Psoas muscle (tissue), 8 donors: ENCODE measurements at places on chromosomes 13 and 19. TPM values are rescaled to one million over a fixed set of nuclear protein-coding genes. Genes with fewer than 3 reads are reported as not detected.

MBD3L4 gene
- total RNA-seq: not detected

C1QTNF9 gene
- 2.9 TPM for total RNA-seq

- H3K4me3 ChIP-seq: no peak overlapping the region
- H3K36me3 ChIP-seq: peaks cover 88% of the 10 kb centered on the region
- H3K27ac ChIP-seq: no peak overlapping the region
- no peaks in the 10 kb centered on the region for H3K4me1 ChIP-seq
These were observed 9.2 kb downstream of the RDH13 start for GRCh38 chr19:55053735-55054134.

DNA sequence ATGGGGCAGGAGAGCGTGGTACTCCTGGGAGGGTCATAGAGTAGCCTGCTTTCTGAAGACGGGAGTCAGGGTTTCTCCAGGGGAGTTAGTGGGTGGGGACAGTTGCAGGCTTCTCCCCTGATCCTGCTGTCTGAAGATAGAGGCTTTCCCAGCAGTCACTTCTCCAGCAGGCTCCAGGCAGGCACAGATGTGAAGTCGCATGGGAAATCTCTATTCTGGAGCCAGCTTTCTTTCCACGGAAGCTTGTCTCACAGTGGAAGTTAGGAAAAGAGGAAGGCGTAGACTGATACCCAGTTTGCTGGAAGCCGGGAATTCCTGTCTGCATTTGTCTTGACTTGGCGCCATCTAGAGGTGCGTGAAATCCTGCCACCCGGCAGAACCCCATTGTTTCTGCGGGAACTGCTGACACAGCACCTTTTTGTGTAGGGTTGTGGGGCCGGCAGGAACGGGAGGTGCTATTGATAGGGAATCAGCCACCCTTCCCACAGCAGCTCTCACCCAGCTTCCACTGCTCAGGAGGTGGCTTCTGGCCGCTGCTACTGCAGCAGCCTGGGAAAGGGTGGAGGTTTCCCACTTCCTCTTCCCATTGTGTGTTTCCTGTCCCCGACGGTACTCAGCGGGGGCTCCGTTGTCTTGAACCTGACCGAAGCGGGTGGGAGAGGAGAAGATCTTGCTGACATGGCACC is 28.5 kb upstream of the NPAS1 start:
- no peak overlapping the region for H3K4me3 ChIP-seq
- H3K27ac ChIP-seq: peak overlapping the region; percentile 63
- peaks cover 7% of the 10 kb centered on the region for H3K36me3 ChIP-seq
- H3K27me3 ChIP-seq: no peaks in the 10 kb centered on the region

GRCh38 chr13:79245937-79246577 is 160.0 kb downstream of the RBM26 start:
- no peaks in the 10 kb centered on the region for H3K27me3 ChIP-seq
- no peaks in the 10 kb centered on the region for H3K36me3 ChIP-seq
- H3K4me3 ChIP-seq: no peak overlapping the region
- H3K4me1 ChIP-seq: no peaks in the 10 kb centered on the region

DNA sequence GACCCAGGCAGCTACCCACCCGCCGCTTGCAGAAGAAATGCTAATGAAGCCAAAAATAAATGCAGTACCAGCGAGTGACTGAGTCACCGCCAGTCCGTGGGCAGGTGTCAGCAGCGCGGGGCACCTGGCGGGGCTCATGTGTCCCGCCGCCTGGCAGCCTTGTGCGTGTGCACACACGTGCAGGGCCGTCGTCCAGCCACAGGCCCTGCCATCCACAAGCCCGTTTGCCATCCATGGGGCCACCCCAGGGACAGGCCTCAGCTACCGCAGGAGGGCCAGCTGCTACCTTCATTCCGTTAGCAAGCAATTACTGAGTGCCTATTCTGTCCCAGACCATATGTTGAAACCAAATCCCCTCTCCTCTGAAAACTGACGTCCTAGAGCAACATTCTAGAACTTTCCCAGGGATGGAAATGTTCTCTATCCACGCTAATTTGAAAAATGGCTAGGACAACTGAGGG is 20.5 kb downstream of the NCAN start:
- no peak overlapping the region for H3K4me3 ChIP-seq
- no peaks in the 10 kb centered on the region for H3K4me1 ChIP-seq
- no peaks in the 10 kb centered on the region for H3K36me3 ChIP-seq
- no peak overlapping the region for H3K27ac ChIP-seq
- no peak for DNase-seq

DNA sequence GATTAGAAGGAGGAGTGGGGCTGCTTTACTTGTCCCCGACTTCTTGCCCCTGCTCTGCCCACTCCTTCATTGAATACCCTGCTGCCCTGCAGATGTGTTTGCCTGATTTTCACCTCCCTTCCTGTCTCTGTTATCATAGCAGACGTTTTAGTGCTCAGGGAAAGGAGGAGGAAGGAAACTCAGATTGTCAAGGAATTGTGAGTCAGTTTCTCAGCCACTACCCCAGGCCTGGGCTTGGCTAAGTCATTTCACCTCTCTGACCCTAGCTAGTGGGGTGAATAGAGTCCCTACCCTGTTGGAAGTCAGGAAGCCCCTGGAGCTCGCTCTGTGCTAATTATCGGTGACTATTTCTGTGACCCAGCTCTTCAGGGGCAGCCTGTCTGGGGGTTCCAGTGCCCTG is 3.9 kb downstream of the BCKDHA start:
- DNase-seq: no peak
- peaks cover 22% of the 10 kb centered on the region for H3K4me1 ChIP-seq
- H3K36me3 ChIP-seq: peaks cover 13% of the 10 kb centered on the region
- no peak overlapping the region for H3K4me3 ChIP-seq

GRCh38 chr13:76711550-76712182 is 174.5 kb downstream of the KCTD12 start:
- H3K27ac ChIP-seq: peak overlapping the region; percentile 21
- H3K4me1 ChIP-seq: no peaks in the 10 kb centered on the region
- no peaks in the 10 kb centered on the region for H3K27me3 ChIP-seq
- no peak for DNase-seq

DNA sequence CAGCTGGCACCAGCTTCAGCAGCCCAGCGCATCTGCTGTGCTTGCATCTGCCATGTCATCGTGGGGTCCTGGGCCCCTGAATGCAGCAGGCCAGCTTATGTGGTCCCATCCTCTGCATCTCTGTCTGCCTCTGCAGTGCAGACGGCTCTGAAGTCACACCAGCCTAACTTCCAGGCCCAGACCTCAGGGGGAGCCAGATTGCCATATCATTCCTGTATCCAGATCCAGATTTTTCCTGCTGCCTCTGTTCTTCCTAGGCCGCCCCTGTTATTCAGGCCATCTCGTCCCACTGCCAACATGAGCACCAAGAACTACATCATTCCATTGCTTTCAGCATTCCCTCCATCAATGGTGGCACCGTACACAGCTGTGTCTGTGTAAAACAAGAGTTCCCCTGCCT is 571.6 kb downstream of the UQCRFS1 start:
- no peak overlapping the region for H3K27ac ChIP-seq
- no peaks in the 10 kb centered on the region for H3K27me3 ChIP-seq

DNA sequence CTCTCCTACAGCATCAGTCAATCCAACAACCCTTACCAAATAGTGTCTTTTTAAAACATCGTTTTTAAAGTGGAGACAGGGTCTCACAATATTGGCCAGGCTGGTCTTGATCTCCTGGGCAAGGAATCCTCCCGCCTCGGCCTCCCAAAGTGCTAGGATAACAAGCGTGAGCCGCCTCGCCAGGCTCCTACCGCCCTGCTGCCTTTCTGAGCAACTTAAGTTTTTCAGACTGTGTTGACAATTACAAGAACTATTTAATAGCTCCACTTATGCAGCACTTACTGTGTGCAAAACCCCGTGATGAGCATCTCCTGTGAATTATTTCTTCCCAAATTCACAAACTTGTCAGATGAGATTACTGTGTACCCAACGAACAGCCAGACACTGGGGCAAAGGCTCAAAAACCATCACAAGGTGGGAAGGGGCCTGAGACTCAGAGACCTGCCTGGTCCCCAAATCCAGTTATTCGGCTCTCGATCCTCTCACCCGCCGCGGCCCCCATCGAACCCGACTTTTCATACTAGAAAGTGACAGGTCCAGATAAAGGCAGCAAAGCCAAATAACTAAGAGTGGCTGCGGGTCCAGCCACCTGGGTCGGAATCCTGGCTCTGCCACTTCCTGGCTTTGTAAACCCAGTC is 581 bp downstream of the RPL18 start:
- H3K4me3 ChIP-seq: peak overlapping the region; percentile 99
- peaks cover 35% of the 10 kb centered on the region for H3K4me1 ChIP-seq
- peak; percentile 59 for DNase-seq
- H3K36me3 ChIP-seq: peaks cover 50% of the 10 kb centered on the region
- no peaks in the 10 kb centered on the region for H3K27me3 ChIP-seq

- peak overlapping the region; percentile 89 for H3K4me3 ChIP-seq
- H3K36me3 ChIP-seq: peaks cover 36% of the 10 kb centered on the region
- peak; percentile 64 for DNase-seq
- H3K27ac ChIP-seq: peak overlapping the region; percentile 91
These were observed 630 bp downstream of the NUCB1 start for GRCh38 chr19:48900477-48901406.

- no peak overlapping the region for H3K4me3 ChIP-seq
- H3K4me1 ChIP-seq: no peaks in the 10 kb centered on the region
- H3K36me3 ChIP-seq: peaks cover 94% of the 10 kb centered on the region
- peak; percentile 32 for DNase-seq
- H3K27ac ChIP-seq: no peak overlapping the region
These were observed 7.7 kb downstream of the ATP13A1 start for GRCh38 chr19:19655641-19656343.

DNA sequence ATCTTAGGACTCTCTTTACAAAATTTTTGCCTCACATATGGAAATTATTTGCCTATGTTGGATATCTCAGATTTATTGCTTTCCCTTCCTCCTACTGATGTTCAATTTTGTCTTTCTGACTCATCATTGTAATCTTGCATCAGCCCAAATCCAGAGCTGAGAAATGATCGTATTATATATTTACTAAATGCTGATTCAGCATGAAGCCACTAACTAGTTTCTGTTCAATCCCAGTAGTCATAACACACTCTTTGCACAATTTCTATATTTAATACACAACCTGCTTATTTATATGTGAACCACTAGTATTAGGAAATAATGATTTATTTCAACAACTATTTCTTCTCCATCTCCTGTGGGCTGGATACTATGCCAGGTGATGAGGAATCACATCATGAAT is 161.1 kb upstream of the PCDH17 start:
- H3K27me3 ChIP-seq: no peaks in the 10 kb centered on the region
- no peaks in the 10 kb centered on the region for H3K4me1 ChIP-seq
- no peak overlapping the region for H3K4me3 ChIP-seq
- H3K36me3 ChIP-seq: no peaks in the 10 kb centered on the region
- H3K27ac ChIP-seq: no peak overlapping the region

GRCh38 chr13:112891477-112892401 is 77.3 kb upstream of the MCF2L start:
- H3K4me3 ChIP-seq: no peak overlapping the region
- H3K36me3 ChIP-seq: no peaks in the 10 kb centered on the region
- DNase-seq: no peak
- peaks cover 57% of the 10 kb centered on the region for H3K27me3 ChIP-seq

- no peaks in the 10 kb centered on the region for H3K4me1 ChIP-seq
- H3K4me3 ChIP-seq: no peak overlapping the region
- no peaks in the 10 kb centered on the region for H3K36me3 ChIP-seq
- no peaks in the 10 kb centered on the region for H3K27me3 ChIP-seq
- no peak overlapping the region for H3K27ac ChIP-seq
These were observed 20.3 kb upstream of the SLITRK6 start for GRCh38 chr13:85819513-85819912.

- H3K36me3 ChIP-seq: no peaks in the 10 kb centered on the region
- no peaks in the 10 kb centered on the region for H3K4me1 ChIP-seq
These were observed 793.7 kb upstream of the SLC10A2 start for GRCh38 chr13:103859952-103860351.

DNA sequence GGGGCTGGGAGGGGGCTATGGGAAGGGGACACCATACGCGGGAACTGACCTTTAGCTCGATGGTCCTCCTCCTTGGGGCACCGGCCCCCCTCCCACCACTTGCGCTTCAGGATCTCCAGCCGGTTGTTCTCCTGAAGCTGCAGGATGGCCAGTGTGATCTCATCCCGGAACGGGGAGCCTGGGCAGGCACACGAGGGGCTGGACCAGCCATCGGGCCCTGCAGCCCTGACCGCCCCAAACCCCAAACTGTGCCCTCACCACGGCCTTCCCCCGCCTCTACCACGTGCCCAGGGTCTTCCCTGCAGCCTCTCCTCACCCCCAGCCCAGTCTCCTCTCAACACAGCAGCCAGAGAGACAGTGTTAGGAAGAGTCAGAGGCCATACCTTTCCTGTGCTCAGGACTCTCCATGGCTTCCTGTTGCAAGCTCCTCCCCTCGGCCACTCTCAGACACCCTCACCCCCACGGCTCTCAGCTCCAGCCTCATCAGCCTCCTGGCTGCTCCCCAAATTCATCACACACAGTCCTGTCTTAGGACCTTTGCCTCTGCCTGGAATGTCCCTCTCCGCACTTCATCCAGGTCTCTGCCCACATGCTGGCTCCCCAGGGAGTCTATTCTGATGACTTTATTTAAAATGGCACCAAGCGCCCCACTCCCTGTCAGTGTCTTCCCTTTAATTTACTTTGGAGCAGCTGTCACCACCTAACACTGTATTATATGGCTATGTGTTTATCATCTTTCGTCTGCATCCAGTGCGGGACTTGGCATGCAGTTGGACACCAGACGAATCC is 9.7 kb upstream of the ATP1A3 start:
- peaks cover 6% of the 10 kb centered on the region for H3K4me1 ChIP-seq
- no peaks in the 10 kb centered on the region for H3K36me3 ChIP-seq
- no peaks in the 10 kb centered on the region for H3K27me3 ChIP-seq
- no peak for DNase-seq
- no peak overlapping the region for H3K27ac ChIP-seq
- no peak overlapping the region for H3K4me3 ChIP-seq

- DNase-seq: no peak
- H3K4me3 ChIP-seq: no peak overlapping the region
- H3K27me3 ChIP-seq: no peaks in the 10 kb centered on the region
These were observed 133.2 kb downstream of the MRPL57 start for GRCh38 chr13:21309542-21310172.

DNA sequence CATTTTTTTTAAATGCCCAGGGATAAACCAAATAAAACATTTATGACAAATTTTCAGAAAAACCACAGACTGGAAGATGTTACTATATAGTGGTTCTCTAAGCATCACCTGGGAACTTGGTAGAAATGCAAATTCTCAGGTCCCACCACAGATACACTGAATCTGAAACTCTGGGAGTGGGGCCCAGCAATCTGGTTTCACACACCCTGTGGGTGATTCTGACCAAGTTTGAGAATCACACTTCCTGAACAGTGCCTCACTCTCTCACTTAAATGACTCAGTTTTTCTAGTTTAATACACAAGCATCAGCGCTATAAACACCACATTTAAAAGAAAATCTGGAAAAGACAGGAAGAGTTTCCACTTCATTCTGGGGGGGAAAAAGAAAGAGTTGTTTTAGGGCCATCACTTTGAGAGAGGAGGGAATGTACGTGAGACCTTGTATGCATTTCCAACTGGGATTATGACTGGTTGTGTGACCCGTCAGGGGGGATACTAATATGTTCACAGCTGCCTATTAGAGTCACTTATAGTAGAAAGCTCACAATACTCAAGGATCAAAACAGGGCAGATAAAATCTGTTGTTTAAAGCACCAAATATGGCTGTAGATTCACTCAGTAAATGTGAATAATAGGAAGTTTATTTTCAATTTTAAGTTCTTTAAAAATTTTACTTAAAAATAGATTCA is 567.7 kb downstream of the GPC6 start:
- DNase-seq: no peak
- H3K4me1 ChIP-seq: no peaks in the 10 kb centered on the region
- H3K4me3 ChIP-seq: no peak overlapping the region
- H3K36me3 ChIP-seq: no peaks in the 10 kb centered on the region

GRCh38 chr13:20140487-20140886 is 20.4 kb downstream of the GJA3 start:
- DNase-seq: no peak
- peaks cover 3% of the 10 kb centered on the region for H3K27me3 ChIP-seq
- peaks cover 15% of the 10 kb centered on the region for H3K4me1 ChIP-seq
- H3K4me3 ChIP-seq: no peak overlapping the region
- H3K36me3 ChIP-seq: no peaks in the 10 kb centered on the region
